ENCODE measurements at places on chromosomes 6 and 20.

DNA sequence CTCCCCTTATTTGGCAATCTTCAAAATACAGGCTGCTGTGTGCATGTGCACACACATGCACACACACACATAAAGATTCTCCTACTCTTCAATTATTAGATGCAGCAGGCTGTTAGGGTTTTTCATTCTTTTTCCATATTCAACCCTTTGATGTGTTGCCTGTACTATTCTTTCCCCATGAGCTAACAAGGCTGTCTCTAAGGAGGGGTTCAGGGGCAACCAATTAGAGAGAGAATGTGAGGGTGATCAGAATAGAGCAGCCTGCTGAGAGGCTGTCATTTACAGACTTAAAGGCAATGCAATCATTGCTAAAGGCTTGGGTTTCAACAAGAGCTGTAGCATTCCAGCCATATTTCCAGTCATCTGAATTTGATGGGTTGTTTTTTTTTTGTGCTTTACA lies 467.4 kb upstream of the ID4 start:
- no peak for DNase-seq

- DNase-seq = peak; percentile 83
These were observed at the start of gene VGLL2 for GRCh38 chr6:117265410-117266256. Gene VGLL2, plus strand, starts transcription at chr6:117265558. Its CDS starts 206 bp downstream, at chr6:117265764.

DNA sequence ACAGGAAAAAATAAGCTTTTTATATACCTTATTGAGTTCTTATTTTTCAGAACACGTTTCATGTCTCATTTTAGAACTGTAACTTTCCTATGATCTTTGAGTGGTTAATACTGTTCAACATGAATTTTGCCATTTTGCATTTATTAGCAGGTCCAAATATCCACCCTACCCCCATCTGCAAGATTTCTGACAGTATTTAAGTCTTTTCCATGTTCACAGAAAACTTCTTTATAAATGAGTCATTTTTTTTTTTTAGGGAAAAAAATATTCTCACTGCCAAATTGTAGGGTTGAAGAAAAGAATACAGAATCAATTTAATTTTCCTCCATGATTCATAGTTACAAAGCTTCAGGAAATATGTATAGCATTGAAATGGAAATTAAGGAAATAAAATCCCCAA lies 101.8 kb downstream of the COL21A1 start:
- DNase-seq = no peak

- peak; percentile 96 for DNase-seq
These were observed at the start of gene DEK for GRCh38 chr6:18264219-18264922. Gene DEK, minus strand, starts transcription at chr6:18264530. Its CDS starts 543 bp downstream, at chr6:18263987.

GRCh38 chr6:125611573-125612344 lies 137.7 kb upstream of the HEY2 start:
- no peak for DNase-seq

GRCh38 chr6:166826264-166826663 lies 130.1 kb downstream of the RNASET2 start:
- no peak for DNase-seq

DNA sequence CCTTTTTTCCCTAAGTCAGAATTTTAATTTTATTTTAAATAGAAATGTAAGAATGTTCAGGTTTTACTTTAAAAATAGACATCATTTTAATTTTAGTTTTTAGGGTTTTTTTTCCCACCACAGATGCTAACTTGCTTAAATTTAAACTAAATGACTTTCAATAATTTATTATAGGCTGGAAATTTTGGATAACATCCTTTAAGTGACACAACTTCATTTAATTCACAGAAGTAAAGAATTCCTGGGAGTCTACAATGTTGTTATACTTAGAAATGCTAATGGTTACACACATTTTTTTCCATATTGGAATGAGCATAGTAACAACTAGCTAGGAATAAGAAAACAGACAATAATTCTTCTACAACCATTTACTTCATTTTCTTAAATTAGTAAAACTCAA lies 90.5 kb upstream of the PDE10A start:
- no peak for DNase-seq

- peak; percentile 81 for DNase-seq
These were observed 306.9 kb downstream of the DHX35 start for GRCh38 chr20:39268981-39269461.

DNA sequence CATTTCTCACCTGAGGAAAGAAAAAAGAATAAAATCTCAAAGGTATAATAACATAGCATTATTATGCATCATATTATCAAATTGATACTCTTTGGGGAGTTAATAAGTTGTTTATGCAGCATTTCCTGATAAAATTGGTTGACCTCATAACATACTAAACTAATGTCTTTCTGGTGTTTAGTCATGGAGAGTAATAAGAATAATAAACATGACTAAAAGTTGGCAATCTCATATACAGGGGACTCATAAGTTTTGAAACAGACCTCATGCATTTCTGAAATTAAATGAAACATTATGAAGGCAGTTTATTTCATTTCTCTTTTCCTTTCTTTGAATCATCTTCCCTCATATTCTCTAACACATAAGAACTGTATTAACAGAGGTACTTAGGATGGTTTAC lies 60.5 kb upstream of the PRDM1 start:
- peak; percentile 17 for DNase-seq

DNA sequence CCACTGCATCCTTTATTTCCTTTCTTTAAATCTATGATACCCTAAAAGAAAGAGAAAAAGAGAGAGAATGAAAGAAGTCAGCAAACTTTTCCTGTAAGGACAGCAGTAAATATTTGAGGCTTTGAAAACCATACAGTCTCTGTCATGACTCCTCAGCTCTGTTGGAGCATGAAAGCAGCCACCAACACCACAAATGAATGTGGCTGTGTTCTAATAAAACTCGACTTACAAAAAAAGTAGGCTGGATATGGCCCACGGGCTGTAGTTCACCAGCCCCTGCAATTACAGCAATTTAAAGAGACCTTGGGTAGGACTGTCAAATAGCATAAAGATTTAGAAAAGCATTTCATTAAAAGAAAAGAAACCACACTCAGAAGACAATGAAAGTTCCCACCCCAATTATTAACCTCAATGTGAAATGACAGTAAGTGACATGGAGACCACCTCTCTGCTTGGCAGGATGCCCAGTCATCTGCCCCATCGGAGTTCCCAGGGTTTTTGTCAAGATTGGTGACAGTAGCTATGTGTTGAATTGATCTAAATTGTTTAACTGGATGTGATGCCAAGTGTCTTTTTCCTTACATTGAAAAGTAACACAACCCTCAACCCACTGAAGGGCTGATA lies 50.9 kb downstream of the TNFRSF21 start:
- DNase-seq = no peak

DNA sequence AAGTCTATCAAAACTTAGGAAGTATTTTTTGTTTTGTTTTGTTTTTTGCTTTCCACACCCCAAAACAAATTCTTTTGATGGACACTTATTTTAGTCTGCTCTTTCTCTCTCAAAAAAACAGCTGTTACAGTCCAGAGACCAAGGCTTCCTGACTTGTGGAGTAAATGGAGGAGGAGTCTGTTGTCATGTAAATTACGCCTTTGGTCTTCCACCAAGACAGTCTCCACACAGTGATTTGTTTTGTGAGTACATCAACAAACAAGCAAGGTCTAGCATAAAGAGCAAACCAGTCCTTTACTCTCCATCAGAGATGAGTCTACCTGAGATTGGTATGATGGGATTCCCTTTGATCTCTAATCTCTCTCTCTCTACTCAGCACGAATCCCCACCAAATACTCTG lies 588.0 kb upstream of the ARID1B start:
- DNase-seq = no peak

- DNase-seq = no peak
These were observed 439.8 kb downstream of the BMP2 start for GRCh38 chr20:7207186-7207798.

- DNase-seq = no peak
These were observed 99.4 kb downstream of the COL12A1 start for GRCh38 chr6:75106426-75106825.

- no peak for DNase-seq
These were observed 75.2 kb downstream of the YTHDF1 start for GRCh38 chr20:63140514-63141433.

DNA sequence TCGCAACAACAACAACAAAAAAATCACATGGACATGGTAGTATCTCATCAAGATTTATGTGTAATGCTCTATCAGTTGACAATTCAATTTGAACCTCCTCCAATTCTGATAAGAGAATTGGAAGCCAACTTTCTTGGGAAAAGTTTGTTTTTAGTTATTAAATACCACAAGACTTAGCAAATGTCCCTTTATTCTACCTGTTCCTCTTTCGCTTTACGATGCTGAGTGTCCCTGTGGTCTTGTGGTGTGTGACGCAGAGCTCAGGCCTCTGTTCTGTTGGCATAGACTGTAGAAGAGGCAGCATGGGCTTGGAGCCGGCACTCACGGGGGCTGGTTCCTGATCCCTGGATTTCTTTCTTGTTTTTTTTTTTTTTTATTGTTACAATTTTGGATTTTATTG lies 76.7 kb downstream of the PSMB1 start:
- no peak for DNase-seq

- peak; percentile 90 for DNase-seq
These were observed 32.8 kb downstream of the GSS start for GRCh38 chr20:34922654-34923381.

DNA sequence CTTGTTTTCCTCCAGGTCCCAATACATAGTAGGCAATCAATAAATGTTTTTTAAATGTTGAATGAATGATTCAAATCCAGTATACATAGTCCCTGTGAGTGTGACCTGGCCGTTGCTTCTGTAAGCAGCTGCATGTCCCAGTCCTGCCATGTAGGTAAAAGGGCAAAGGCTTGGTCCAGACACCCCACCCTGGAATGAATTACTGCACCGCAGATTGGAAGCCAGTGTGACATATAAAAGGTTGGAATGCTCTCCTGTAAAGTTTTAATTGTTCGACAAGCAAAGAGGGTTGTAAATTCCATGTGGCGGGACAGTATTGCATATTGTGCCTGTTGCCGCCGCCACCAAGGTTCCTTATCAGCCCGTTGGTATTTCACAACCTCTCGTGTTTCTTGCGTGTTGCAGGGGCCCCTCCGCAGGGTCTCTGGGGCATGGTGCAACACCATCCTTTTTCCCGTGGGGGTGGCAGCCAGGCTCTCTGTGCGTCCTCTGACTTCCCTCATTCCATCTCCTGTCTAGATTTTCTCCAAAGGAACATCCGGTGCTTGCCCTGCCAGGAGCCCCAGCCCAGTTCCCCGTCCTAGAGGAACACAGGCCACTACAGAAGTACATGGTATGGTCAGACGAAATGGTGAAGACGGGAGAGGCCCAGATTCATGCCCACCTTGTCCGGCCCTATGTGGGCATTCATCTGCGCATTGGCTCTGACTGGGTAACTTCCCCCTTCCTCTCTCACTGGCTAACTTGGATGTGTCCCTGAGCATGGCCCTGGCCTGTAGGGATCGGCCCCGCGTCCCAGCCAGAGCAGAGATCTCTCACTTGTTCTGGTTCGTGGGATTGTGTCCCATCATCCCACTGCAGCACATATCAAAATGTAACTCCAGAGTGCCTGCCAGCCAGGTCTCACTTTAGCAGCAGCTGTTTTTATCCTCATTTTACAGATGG lies 20.3 kb downstream of the POFUT1 start:
- no peak for DNase-seq

DNA sequence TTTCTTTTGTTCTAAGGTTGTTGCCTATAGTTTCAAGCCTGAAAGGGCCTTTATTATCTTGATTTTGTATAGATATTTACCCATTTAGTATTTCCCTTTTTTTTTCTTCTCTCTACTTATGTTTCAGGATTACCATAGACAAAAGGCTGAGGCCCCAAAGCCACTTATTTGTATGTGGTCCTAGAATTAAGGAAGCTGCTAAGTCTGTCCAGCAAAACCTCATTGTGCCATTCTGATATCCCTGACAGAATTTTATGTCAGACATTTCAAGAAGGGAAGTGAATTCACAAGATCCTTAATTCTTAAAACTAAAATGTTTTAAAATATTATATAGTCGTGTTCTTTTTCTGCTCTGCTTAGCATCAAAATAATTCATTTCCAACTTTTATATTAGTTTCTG lies 6.9 kb downstream of the HAO1 start:
- no peak for DNase-seq

DNA sequence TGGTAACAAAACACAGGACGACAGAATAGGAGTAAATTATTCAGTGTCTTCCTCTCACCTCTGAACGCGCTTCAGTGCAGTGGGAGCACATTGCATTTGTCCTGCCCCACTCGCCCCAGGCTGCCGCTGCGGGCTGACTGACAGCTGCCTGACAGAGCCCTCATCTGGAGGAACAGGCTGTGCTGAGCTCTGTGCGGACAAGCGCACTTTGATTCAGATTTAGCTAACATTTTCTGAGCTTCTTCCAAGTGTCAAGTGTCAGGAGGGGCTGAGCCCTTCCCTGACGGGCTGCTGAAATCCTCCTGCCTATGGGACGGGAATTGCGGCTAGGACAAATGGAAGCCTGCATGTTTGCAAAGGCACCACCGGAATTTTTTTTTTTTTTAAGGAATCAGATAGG lies 383.0 kb upstream of the CDH4 start:
- no peak for DNase-seq

DNA sequence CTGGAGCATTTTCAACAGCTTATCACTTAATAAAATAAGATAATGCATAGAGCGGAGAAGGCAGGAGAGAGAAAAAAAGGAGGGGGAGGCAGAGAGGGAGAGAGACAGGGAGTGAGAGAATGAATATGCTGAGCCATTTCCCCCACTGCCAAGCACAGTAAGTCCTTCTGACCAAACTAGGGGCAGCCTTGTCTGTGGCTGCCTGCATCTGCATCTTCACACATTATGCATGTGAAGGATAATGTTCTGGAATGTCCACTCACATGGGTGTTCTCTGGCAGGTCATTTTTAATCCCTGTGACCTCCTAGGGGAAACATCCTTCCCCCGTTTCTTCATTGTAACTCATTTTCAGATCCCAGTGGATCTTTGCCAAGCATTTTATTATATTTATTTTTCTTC lies 269.3 kb downstream of the FOXA2 start:
- DNase-seq = no peak
